ENCODE measurements at places on chromosomes 2 and 18.

- DNase-seq = no peak
Observed at GRCh38 chr2:181054843-181055242, 74.4 kb downstream of the UBE2E3 start.

DNA sequence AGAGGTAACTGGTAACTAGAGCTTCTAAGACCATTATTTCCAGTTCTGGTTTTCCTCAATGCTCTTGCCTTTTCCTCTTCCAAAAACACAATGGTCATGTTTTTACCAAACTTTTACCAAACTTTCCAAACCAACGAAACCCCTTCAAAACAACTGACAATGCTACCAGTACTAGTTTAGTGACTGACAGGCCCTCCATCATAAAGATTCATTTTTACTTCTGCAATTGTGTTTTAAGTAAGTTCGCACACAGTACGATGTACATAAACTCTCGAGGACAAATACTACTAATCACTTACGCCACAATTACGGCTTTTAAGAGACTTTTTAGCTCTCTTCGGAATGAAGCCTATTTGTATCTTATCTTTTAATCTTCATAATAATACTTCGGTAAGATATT is 900 bp downstream of the C18orf32 start:
- DNase-seq = no peak

DNA sequence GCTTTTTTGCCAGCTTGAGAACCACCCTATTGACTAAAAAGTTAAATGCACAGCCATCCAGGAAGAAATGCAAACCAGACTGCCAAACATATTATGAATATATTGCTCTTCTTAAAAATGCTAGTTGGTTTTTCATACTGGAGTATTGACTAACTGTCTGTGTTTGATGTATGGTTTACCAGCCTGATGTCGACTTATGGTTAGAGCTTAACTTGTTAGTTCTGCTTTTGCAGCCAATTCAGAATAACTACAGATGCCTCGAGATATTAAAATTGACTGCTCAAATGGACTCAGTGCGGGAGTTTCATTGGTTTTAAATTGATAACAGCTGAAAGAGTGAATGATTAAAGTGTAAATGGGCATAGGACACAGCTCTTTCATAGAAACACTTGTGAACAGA is 369.8 kb downstream of the ARHGAP15 start:
- DNase-seq = no peak

DNA sequence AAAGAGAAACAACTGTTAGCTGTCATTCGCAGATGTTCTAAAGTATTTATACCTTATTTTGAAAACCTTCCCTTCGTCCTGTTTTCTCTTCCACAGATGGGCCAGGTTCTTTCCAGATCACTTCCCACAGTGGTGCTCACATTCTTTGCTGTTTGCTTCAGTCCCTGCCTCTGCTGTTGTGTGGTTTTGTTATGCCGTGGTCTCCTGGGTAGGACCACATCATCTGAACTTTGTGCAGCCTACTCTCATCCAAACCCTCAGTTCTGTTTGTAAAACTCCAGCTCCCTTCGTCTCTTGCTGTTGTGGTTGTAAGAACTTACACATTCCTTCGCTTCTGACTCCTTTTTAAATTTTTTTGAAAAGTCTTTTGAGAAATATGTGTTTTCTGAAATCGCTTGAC is 38.1 kb downstream of the ZNF236 start:
- no peak for DNase-seq

DNA sequence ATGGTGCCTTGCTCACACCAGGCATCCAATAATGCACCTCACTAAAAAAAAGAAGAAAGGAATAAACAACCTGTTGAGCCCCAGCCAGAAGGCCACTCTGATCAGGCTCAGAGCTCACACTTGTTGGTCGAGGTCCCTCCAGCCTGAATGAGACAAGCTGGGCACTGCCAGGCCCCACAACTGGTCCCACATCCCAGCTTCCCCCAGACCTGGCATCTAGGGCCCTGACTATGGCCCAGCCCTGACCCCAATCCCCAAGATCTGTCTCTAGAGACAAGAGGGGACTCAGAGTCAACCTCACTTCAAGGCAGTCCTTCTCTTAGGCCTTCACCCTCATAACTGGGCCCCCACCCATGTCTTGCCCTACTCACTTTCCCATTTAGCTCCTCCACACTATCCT is 22.4 kb downstream of the TEX51 start:
- DNase-seq = no peak

DNA sequence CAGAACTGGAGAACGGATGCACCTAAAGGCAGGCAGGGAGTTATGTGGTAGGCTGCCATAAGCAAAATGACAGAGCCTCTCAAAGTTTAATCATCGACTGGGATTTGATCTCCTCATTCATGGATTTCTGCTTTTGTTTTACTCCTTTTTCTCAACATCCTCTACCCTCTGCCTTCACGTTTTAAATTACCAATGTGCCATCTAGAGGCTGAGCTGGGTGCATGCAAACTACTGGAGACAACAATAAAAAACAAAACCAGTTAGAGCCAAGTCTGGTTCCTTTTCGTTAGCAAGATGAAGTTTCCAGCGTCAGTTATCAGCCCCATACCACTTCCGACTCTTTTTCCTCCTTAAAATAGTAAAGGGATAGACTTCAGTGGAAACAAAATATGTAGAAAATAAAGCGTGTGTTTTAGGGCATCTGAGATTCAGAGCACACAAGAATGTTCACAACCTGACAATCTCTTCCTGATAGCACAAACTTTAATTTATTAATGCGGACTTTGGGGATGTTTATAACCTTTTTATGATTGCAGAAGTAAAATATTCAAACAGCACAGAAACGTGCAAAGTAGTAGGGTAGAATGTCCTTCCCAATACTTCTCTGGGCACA is 117.0 kb downstream of the LAMA1 start:
- DNase-seq = no peak

DNA sequence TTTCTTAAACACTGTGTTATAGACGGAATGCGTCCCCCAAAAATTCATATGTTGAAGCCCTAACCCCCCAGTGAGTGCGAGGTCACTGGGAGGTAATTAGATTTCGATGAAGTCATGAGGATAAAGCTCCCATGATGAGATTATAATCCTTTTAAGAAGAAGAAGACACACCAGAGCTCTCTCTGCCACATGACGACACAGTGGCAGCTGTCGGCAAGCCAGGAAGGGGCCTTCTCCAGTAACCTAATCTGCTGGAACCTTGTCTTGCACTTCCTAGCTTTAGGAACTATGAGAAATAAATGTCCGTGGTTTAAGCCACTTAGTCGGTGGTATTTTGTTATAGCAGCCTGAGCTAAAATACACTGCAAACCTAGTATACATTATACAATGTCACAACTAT is 12.3 kb downstream of the TMEM237 start:
- DNase-seq = no peak

GRCh38 chr2:66125951-66126350 is 309.0 kb upstream of the MEIS1 start:
- no peak for DNase-seq

- no peak for DNase-seq
Observed at GRCh38 chr18:78241535-78242253, 737.9 kb upstream of the SALL3 start.

- DNase-seq = peak; percentile 95
Observed at GRCh38 chr18:63319383-63320122, at the start of gene BCL2. BCL2 (minus strand) TSS chr18:63319769.

DNA sequence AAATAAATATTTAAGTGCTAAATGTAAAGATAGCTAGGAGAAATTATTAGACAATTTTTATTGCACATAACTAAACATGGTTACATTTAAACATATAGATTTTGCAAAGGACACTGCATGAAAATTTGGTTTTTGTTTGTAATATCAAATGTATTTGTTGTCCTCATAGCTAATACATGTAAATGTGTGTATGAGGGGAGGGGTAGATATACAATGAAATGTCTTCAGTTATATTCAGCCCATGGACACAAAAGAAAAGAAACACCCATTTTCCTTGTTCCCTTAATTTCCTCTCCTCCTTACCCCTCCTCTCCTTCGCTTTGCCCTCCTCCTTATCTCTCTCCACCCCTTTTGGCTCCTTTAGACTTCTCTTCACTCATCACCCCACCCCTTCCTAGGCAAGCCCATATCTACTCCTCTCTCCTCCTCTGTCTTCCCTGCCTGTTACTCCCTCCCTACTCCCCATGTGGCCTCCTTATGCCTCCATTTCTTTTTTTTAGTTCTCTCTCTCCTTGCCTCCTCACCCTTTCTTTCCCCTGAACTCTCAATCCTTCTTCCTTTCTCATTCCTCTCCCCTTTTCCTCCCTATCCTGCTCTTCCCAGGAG is 1.4 kb downstream of the COL3A1 start:
- no peak for DNase-seq

DNA sequence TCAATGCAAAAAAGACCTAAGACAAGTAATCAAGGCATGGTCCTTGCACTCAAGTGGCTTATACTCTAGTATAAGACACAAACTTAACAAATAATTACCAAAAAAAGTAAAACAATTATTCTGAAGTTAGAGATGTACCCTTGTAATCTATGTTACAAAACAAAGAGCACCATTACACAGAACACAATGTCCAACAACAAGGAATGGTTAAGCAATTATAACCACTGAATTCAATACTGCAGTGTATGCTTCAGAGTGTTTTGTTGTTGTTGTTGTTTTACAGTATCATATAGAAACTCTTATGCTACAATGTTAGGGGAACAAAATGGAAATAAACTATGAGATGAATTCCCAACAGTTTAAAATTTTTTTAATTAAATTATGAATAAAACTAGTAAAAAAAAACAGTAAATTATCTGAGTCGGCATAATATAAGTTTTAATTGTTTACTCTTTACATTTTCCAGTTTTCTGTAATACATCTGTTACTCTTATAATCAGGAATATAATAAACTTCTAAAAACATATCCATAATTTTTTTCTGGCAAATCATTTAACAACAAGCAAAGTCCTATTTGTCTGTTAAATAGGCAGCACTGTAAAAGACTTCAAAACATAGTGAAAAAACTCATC is 29.2 kb downstream of the ROCK2 start:
- no peak for DNase-seq

DNA sequence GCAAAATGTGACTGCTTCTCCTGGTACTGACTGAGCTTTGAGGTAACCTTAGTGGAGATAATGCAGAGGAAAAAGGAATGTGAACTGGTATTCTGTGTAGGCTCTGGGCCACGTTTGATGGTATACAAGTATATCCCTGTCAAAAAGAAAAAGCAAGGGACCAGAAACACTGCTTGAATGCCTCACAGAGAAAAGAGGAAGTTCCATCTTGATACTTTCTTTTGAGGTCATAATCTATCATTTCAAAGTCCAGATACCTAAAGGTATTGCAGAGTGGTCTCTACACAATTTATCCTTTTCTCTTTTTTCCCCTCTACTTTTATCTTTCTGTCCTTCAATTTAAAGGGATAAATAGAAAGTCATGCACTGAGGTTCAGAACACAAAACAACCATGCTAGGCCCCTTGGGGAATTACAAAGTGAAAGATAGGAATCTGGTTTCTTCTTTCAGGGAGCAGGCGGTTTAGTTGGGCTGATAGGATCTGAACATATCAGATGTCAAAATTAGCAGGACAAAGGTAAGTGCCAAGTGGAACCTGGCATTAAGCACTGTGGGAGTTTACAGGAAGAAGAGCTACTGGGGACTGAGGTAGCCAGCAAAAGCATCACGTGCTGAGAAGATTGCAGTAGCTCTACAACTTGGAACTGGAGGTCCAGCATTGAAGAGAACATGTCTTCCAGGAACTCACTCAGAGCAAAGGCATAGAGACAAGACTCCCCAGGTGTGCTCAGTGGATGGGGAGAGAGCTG is 121.2 kb downstream of the LYPD6 start:
- DNase-seq = no peak

- DNase-seq = no peak
Observed at GRCh38 chr2:223765221-223765785, 72.1 kb downstream of the AP1S3 start.

DNA sequence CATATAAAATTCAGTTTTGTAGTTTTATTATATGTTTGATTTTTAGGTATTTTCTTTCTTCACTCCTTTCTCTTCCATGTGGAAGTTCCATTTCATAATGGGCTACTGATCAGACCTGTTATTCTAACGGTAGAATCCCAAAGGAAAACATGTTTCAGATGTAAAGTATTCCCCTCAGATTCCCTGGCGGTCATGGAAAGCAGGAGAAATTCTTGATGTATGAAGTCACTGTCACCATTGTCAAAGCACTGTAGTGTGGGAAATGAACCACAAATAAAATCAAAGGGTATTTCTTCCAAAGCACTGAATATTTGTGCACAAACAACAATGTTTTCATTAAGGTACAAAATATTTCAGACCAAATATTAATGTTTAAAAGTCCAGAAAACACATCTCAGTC is 237.3 kb upstream of the KLHL14 start:
- DNase-seq = no peak

DNA sequence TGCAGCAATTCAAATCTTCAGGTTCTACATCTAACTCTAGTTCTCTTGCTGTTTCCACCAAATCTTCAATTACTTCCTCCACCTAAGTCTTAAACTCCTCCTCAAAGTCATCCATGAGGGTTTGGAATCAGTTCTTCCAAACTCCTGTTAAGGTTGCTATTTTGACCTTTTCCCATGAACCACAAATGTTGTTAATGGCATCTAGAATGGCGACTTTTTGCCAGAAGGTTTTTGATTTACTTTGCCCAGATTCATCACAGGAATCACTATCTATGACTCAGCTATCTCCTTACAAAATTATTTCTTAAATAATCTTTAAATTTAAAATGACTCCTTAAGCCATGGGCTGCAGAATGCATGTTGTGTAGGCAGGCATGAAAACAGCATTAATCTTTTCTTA is 368.9 kb upstream of the TNP1 start:
- DNase-seq = no peak

DNA sequence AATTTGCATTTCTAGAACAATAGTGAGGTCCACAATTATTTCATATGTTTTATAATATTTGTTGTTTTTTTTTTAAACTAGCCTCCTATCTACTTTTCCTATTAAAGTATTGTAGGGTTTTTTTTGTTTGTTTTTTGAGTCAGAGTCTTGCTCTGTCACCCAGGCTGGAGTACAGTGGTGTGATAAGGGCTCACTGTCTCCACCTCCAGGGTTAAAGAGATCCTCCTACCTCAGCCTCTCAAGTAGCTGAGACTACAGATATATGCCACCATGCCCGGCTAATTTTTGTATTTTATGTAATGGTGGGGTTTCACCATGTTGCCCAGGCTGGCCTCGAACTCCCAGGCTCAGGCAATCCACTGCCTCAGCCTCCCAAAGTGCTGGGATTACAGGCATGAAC is 122.5 kb downstream of the SLC39A10 start:
- DNase-seq = no peak

- no peak for DNase-seq
Observed at GRCh38 chr2:31060397-31060796, 77.8 kb downstream of the GALNT14 start.

DNA sequence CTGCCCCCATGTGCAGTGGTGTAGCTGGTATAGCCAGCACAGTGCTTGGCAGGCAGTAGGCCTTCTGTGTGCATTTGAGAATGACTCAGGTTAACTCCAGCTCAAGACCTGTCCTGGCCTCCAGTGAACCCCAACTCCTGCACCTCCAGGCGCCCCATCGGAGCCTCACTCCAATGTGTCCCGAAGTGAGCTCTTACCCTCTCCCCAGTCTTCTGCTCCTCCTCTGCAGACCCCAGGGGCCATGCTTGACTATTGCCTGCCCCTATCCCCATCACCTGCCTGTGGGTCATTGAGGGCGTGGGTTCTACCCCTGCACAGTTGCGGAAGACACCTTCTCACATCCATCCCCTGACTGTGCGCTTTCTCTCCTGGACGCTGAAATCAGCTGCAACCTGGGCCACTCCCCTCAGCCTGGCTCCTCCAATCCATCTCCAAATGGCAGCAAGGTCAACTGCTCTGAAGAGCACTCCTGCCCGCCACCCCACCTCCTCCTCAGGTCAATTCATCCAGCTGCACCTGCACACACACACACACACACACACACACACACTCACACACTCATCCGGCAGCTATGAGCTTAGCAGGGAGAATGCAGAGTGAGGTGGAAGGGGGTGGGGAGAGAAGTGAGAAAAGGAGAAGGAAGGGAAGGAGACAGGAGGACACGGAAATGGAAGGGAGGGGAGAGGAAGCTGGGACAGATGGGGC is 130.3 kb upstream of the GLI2 start:
- peak; percentile 64 for DNase-seq
